ENCODE measurements at places on chromosomes 3 and 15.

GRCh38 chr15:40317580-40317979, 5.9 kb upstream of the INAFM2 start:
- H3K36me3 ChIP-seq: no peaks in the 10 kb centered on the region
- DNase-seq: no peak
- H3K4me1 ChIP-seq: peaks cover 19% of the 10 kb centered on the region
- H3K27me3 ChIP-seq: peaks cover 43% of the 10 kb centered on the region
- H3K27ac ChIP-seq: no peak overlapping the region
- no peak overlapping the region for H3K4me3 ChIP-seq

DNA sequence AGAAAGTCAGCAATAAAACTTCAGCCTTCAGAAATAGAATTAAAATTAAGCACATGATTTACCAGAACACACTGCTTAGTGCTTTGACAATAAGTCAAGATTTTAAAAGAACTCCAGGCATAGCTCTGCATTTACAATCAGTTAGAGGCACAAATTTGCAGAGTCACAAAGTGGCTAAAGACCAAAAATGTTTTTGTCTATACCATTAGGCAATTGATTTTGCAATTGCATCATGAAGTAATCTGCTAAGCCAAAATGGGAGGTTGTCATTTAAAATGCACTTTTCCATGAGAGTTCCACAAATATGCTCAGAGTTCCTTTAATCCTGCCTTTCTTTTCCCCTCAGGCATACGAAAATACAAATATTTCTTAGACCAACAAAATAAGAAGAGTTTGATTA, 10.1 kb upstream of the DCP1A start:
- H3K27me3 ChIP-seq: peaks cover 14% of the 10 kb centered on the region
- no peaks in the 10 kb centered on the region for H3K36me3 ChIP-seq
- no peak overlapping the region for H3K4me3 ChIP-seq
- H3K27ac ChIP-seq: no peak overlapping the region
- H3K4me1 ChIP-seq: peaks cover 7% of the 10 kb centered on the region

DNA sequence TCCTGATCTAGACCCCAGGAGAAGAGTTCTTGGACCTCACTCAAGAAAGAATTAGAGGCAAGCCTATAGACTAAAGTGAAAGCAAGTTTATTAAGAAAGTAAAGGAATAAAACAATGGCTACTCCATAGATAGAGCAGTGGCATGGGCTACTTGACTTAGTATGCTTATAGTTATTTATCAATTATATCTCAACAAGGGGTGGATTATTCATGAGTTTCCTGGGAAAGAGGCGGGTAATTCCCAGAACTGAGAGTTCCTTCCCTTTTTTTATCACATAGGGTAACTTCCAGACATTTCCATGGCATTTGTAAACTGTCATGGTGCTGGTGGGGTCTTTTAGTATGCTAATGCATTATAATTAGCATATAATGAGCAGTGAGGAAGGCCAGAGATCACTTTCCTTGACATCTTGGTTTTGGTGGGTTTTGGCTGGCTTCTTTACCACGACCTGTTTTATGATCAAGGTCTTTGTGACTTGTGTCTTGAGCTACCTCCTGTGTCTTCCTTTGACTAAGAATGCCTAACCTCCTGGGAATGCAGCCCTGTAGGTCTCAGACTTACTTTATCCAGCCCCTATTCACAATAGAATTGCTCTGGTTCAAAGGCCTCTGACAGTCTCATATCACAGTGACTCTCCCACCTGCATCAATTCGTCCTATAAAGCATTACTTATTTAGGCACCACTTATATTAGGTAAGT, 35.3 kb upstream of the PLSCR2 start:
- H3K4me1 ChIP-seq: peaks cover 30% of the 10 kb centered on the region
- no peaks in the 10 kb centered on the region for H3K27me3 ChIP-seq
- H3K4me3 ChIP-seq: no peak overlapping the region

DNA sequence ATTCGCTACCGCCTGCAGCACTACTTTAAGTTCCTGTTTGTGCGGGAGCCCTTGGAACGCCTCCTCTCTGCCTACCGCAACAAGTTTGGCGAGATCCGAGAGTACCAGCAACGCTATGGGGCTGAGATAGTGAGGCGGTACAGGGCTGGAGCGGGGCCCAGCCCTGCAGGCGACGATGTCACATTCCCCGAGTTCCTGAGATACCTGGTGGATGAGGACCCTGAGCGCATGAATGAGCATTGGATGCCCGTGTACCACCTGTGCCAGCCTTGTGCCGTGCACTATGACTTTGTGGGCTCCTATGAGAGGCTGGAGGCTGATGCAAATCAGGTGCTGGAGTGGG, 995 bp downstream of the CHST14 start:
- H3K36me3 ChIP-seq: no peaks in the 10 kb centered on the region
- no peak for DNase-seq
- H3K27ac ChIP-seq: peak overlapping the region; percentile 75
- H3K4me3 ChIP-seq: peak overlapping the region; percentile 85
- no peaks in the 10 kb centered on the region for H3K27me3 ChIP-seq
- H3K4me1 ChIP-seq: peaks cover 15% of the 10 kb centered on the region

GRCh38 chr15:63203451-63204090, 14.2 kb downstream of the RAB8B start:
- DNase-seq: no peak
- H3K4me1 ChIP-seq: peaks cover 72% of the 10 kb centered on the region
- peak overlapping the region; percentile 39 for H3K27ac ChIP-seq
- no peaks in the 10 kb centered on the region for H3K27me3 ChIP-seq

GRCh38 chr15:57320631-57321220, 55.6 kb upstream of the CGNL1 start:
- peaks cover 8% of the 10 kb centered on the region for H3K27me3 ChIP-seq
- peaks cover 1% of the 10 kb centered on the region for H3K4me1 ChIP-seq
- H3K4me3 ChIP-seq: no peak overlapping the region
- no peaks in the 10 kb centered on the region for H3K36me3 ChIP-seq
- no peak for DNase-seq

DNA sequence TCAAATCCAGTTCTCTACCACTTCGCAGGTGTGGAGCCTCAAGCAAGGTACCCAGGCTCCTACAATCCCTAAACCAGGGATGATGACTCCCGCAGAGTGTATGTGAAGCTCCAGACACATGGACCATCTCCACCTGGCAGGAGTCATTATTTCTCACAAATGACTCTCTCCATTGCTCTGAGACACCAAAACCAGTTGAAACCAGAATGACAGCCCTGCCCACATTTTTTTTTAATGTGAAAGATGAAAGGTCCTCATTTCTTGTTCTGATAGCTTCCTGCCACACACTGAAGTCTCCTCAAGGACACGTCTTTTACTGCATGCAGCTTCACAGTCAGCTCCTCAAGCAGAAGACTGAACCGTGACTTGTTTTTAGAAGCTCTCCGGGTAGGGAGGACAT, 61.4 kb upstream of the ZBTB38 start:
- no peaks in the 10 kb centered on the region for H3K27me3 ChIP-seq
- peak overlapping the region; percentile 57 for H3K4me3 ChIP-seq
- no peak for DNase-seq
- no peaks in the 10 kb centered on the region for H3K36me3 ChIP-seq
- peak overlapping the region; percentile 80 for H3K27ac ChIP-seq
